ENCODE measurements at places on chromosomes 6 and 20.

DNA sequence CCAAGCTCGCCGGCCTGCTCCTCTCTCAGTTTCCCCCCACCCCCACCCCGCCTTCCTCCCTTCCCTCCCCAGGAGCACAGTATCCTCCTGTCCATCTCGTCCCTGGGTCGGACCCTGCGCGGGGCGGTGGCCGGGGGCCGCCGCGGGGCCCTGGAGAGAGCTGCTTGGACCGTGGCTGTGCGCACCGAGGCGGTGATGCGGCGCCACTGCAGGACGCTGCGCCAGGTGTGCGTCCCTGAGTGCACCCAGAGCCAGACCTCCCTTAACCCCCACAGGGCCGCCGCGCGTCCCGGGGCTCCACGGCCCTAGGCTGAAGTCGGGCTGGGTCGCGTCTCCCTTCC lies 2.2 kb downstream of the C20orf204 start:
- DNase-seq = no peak

- no peak for DNase-seq
These were observed 104.9 kb upstream of the PRDM1 start for GRCh38 chr6:105981002-105981887.

DNA sequence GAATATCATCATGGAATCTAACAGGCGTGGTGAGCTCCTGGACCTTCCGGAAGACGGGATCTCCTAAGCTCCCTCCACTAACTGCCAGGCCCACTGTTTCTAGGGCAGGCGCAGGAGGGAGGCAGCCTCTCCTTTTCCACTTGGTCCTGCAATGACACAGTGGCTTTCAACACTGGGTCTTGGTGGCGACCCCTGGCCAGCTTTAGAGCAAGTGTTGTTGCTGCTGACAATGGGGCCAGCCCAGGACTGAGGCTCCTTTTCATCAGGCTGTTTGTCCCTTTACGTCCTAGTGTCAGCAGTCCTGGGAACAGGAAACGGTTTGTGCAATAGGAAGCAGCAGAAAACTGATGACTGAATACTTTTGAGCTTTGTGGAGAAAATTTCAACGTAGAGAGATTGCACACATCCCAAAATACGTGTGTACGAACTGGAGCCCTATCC lies 9.7 kb upstream of the QKI start:
- no peak for DNase-seq

GRCh38 chr20:10225439-10226060 lies 6.9 kb downstream of the SNAP25 start:
- no peak for DNase-seq
